Pancreas (tissue), 10 donors: ENCODE measurements at places on chromosomes 5 and 9. TPM values are rescaled to one million over a fixed set of nuclear protein-coding genes. Genes with fewer than 3 reads are reported as not detected.

- DNase-seq, result no peak
These were observed 16.0 kb downstream of the TRMO start for GRCh38 chr9:97906236-97906831.

GRCh38 chr5:178476972-178477754 lies 113.0 kb downstream of the COL23A1 start:
- DNase-seq, result no peak

SPATA31D4 gene
- 0.04 TPM for polyA plus RNA-seq

DNA sequence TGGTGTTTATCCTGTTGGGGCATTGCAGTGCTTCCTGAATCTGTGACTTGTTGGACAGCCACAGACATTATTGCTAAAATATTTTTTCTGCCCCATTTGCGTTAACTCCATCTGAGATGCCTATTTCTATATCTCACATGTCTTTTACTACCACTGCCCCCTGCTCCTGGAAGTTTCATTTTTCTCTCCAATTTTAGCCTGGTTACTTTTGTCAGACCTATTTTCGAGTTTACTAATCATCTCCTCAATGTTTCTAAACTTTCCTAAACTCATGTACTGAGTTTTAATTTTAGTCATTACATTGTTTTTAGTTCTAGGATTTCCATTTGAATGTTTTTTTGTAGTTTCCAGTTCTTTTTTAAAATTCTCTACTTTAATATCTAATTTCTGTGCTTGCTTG lies 17.6 kb downstream of the HAPLN1 start:
- DNase-seq, result no peak

GRCh38 chr5:149853331-149853648 lies 91.3 kb downstream of the PDE6A start:
- DNase-seq, result no peak

- DNase-seq, result no peak
These were observed 39.8 kb upstream of the NEK6 start for GRCh38 chr9:124217836-124218437.

CCDC192 gene
- not detected for polyA plus RNA-seq

DNA sequence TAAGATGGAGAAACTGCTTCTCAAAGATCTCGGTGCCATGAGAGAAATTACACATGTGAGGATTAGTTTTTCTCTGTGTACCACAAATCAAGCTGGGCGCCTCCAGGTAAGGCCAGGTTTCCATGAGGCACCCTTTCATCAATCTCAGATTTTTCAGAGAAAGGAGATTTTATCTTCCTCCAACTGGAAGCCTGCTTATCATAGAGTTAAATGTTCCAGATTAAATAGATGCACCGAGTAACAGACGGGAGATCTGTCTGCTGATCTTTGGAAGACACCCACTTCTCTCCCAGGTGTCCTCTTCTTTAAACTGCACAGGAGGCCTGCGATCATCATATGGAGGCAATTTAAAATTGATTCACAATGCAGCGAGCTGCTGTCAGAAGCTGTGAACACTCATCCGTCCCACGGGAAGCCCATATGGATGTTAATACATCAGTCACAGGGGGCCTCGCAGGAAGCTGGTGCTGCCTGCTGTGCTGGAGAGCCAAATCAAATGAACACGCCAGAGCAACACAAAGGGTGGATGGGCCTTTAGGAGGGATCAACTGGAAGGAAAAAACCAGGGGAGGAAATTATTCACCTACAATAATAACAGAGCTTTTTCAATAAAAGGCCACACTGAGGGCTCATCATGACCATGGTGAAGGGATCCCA lies 93.3 kb downstream of the TLE1 start:
- no peak for DNase-seq

TMEFF1 gene
- not detected for polyA plus RNA-seq

GRCh38 chr9:4277531-4277991 lies 22.3 kb downstream of the GLIS3 start:
- no peak for DNase-seq

GRCh38 chr9:86598411-86599239 lies 244.4 kb upstream of the TUT7 start:
- DNase-seq, result no peak
